Femur (tissue), 1 donor: ENCODE measurements at places on chromosomes 2 and 18.
A peak's percentile ranks its signal among the peaks of the same experiment; 100 is the strongest.

DNA sequence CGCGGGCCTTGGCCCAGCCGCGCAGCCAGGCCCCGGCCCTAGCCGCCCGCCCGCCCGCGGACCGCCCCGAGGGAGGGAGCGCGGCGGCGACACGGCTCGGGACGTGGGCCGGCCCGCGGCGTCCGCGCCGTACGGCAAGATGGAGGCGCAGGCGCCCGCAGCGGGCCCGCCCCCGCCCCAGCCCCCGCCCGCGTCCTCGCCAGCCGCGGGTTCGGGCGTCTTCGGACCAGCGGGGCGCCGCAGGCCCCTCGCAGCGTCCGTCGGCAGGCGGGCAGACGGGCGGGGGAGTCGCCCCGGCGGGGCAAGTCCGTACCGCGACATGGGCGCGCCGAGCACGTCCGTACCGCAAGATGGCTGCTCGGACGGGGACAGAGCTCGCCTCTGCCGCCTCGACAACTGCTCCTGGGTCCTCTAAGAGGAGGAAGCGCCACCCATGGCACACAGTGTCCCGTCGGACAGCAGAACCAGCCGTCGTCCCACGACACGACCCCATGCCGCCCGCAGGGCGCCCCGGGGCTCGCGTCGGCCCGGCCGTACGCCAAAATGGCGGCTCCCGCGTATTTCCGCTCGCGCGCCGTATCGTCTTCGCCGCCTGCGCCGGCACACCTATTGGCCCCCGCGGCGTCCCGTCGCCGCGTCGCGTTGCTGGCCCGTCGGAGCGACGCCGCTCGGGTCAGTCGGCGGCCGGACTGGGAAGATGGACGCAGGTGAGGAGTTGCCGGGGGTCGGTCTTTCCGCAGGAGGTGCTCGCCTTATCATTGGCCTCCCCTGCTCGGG is at the start of the genes ATG4B and THAP4:
ATG4B (plus strand) TSS at position 676 of the 777 bp plus-strand sequence; CDS start at position 698, 22 bp downstream.
THAP4 (minus strand) TSS at position 141 of the 777 bp plus-strand sequence. CDS start 141 bp downstream, outside the sequence.
- peak; percentile 91 for DNase-seq

GRCh38 chr18:71036783-71037182 is 747.9 kb downstream of the SOCS6 start:
- no peak for DNase-seq

DNA sequence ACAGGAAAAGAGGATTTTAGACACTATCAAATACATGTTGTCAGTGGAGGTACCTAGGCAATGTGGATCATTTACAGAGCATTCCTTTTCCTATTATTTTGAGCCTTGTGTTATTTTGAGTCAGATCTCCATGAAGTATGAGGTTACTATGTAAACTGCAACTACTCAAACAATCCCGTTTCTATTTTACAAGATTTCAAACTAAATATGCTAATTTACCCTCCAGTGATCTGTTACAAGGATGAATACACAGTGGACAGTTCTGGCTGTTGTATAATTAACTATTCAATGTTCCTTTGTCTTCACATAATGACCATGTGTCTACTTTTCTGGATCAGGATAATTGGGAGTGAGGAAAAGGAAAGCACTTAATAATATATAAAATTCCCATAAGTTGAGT is 4.6 kb downstream of the HOXD1 start:
- no peak for DNase-seq

- no peak for DNase-seq
Observed at GRCh38 chr2:16680304-16680703, 14.7 kb upstream of the CYRIA start.

GRCh38 chr2:43083710-43084698 is 142.4 kb downstream of the ZFP36L2 start:
- DNase-seq, result peak; percentile 78

- DNase-seq, result peak; percentile 49
Observed at GRCh38 chr2:174485788-174486562, 854 bp downstream of the GPR155 start.

- no peak for DNase-seq
Observed at GRCh38 chr2:71824436-71824835, 323.2 kb downstream of the CYP26B1 start.

GRCh38 chr2:24702800-24703199 is 90.4 kb downstream of the PTRHD1 start:
- DNase-seq, result no peak

- DNase-seq, result no peak
Observed at GRCh38 chr2:72619626-72620025, 206.2 kb downstream of the EXOC6B start.

DNA sequence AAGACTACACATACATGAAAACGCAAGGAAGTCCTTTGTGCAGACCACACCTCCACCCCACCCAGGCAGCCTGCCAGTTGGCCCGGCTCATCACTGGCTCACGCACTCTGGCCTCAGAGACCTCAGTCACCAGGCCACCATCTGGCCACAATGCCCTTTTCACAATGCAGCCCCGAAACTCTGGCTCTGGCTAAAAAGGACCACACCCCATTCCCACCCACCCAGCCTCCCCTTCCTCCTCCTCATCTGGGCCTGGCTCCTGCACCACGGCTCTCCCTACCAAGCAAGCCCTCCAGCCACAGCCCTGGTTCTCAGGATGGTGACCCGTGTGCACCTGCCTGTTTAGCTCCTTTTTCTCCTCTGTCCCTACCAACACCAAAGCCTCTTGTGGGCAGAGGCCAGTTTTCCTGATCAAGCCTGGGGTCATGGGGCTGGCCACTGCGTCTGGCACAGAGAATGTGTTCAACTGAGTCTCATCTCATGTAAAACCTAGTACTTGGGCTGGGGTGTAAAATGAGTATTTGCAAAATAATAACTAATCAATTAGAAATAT is 7.4 kb downstream of the HDAC4 start:
- no peak for DNase-seq

DNA sequence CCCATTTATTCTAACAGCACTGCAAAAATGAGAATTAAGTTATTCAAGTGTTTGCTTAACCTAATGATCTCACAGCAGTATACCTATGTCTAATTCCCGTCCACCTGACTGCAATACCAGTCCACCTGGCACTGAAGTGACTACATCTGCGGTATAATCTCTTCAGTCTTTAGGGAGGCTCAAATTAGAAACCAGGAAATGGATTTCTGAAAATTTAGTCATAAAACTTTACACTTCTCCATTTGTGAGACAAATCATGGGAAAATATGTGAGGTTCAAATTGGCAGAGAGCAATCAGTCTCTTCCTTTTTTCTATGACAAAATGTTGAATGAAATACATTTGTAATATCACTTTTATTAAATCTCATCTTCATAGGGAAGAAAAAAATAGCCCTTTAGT is 33.0 kb downstream of the FTCDNL1 start:
- DNase-seq, result no peak

DNA sequence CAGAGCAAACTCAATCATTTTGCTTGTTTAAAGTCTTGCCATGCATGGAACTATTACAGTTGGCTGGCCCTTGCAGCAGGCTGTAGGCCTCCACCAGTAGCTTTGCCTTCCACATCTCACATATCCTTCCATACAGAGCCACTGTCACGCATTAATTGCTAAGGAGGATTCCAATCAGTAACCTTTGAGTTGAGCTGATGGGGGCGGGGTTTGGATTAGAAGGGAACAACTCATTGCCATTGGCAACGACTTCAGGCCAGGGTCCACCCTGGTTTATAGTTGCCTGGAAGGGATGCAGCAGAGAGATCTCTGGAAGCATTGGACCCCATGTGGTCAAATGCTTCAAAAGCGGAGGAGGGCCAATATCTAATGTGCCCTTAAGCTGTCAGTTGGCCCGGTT is 63.3 kb upstream of the TTC39C start:
- no peak for DNase-seq

GRCh38 chr18:60698901-60699300 is 326.3 kb upstream of the MC4R start:
- no peak for DNase-seq

GRCh38 chr2:240215676-240216051 is 75.2 kb upstream of the OTOS start:
- DNase-seq, result no peak

DNA sequence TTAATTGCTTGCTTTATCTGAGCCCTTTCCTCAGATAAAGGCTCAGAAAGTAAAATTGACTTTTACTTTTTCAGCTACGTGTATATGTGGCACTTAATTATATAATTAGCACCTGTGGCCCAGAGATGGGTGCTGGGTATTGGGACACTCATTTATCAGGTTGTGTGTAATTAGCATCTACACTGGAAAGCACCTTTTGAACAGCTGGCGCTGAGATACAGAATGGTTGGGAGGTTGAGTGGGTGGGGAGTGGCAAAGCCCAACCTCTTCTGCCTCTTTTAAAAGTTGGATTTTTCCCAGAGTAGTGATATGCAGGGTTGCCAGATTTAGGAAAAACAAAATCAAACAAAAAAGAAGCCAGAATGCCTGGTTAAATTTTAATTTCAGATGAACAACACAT is 23.9 kb downstream of the SPTBN1 start:
- no peak for DNase-seq
